ENCODE measurements at places on chromosomes 1 and 21.

GRCh38 chr21:39429445-39429844, 16.1 kb downstream of the LCA5L start:
- no peak for DNase-seq

DNA sequence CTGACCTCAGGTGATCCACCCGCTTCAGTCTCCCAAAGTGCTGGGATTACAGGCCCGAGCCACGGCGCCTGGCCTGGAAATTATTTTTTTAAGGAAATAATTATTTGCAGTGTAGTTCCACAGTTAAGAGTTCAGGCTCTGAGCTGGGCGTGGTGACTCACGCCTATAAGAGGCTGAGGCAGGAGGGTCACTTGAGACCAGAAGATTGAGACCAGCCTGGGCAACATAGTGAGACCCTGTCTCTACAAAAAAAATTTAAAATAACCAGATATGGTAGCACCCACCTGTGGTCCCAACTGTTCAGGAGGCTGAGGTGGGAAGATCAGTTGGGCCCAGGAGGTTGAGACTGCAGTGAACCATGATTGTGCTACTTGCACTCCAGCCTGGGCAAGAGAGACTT, 13.9 kb downstream of the H3-3A start:
- no peak for DNase-seq

- no peak for DNase-seq
Measured at GRCh38 chr1:226002667-226003501, 3.7 kb upstream of the SDE2 start.

- DNase-seq: no peak
Measured at GRCh38 chr21:42807938-42808613, 71.3 kb downstream of the WDR4 start.

GRCh38 chr21:21969211-21969610, 971.0 kb downstream of the NCAM2 start:
- DNase-seq: no peak

DNA sequence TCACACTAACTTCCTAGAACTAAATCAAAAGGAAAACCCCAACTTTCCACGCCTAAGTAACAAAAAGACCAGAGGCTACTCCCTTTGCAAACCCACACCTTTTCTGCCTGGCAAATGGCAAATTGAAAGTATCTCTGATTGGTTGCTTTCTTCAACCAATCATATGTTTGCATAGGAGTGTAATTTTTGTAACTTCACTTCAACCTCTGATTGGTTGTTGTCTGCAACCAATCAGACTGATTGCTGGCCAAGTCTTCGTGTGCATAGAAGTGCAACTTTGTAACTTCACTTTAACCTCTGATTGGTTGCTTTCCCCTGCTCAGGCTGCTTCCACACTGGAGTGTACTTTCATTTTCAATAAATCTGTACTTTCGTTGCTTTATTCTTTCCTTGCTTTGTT, 36.9 kb upstream of the PADI2 start:
- DNase-seq: no peak

GRCh38 chr1:244011786-244012185, 39.3 kb upstream of the ZBTB18 start:
- no peak for DNase-seq

GRCh38 chr1:37425221-37425620, 49.2 kb upstream of the ZC3H12A start:
- DNase-seq: no peak
